Aorta (tissue), 5 donors: ENCODE measurements at places on chromosomes 3 and 15. TPM values are rescaled to one million over a fixed set of nuclear protein-coding genes. Genes with fewer than 3 reads are reported as not detected.

DNA sequence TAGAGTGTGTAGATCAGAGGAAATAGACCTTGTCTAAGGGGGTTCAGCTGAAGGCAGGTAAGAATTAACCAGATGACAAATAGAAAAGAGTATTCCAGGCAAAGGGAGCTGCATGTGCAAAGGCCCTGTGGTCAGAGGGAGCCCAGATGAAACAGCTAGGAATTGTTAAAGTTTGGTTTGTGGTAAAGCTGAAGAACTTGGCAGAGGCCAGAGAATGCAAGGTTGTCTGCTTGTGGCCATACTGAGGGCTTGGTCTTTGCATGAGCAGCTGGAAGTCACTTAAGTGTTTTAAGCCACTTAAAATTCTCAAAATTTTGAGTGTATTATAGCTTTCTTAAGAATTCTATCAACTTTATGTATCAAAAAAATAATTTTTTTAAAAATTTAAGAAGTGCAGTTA is 116.5 kb downstream of the NEK10 start:
- DNase-seq: no peak

DNA sequence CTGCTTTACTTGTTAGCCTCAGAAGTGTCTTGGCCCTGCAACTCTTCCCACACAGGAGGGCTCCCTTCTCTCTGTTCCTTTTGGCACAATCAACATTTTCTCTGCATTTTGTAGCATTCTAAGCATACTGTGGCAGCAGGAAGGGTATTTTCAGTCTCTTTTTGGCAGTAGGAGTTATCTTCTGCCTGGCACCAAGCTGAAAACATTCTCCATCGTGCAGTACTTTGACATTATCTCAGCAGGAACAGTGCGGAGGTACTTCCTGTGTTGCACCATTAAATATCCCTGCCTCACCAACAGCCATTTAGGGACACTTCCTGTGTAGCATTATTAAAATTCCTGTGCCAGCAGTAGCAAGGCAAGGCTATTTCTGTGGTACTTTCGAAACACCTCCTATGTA is 233.2 kb upstream of the SEMA6D start:
- no peak for DNase-seq

DNA sequence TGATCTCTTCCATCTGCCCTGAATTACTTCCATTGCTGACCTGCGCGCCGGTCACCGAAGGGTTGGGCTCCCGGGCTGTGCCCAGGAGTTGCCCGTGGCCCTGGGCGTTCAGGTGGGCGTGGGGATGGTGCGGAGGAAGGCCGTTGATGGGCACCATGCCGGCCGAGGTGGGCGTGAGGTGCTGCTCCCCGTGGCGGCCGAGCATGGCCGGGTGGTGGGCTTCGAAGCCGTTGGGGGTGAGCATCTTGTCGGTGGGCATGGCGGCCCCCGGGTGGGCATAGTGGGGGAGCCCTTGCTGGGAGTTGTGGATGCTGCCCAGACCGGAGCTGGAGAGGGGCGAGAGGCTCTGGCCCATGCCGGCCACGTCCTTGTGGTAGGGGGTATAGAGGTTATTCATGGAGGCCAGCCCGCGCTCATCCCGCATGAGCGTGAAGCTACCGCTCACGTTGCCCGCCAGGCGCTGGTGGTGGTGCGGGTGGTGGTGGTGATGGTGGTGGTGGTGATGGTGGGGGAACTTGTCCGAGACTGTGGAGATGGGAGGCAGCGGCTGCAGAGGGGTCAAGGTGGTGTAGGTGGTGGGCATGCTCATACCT is 1.0 kb downstream of the ONECUT1 start:
- DNase-seq: peak; percentile 75

GRCh38 chr3:66740260-66740659 is 239.4 kb upstream of the LRIG1 start:
- no peak for DNase-seq

MESP2 gene
- not detected for total RNA-seq

DNA sequence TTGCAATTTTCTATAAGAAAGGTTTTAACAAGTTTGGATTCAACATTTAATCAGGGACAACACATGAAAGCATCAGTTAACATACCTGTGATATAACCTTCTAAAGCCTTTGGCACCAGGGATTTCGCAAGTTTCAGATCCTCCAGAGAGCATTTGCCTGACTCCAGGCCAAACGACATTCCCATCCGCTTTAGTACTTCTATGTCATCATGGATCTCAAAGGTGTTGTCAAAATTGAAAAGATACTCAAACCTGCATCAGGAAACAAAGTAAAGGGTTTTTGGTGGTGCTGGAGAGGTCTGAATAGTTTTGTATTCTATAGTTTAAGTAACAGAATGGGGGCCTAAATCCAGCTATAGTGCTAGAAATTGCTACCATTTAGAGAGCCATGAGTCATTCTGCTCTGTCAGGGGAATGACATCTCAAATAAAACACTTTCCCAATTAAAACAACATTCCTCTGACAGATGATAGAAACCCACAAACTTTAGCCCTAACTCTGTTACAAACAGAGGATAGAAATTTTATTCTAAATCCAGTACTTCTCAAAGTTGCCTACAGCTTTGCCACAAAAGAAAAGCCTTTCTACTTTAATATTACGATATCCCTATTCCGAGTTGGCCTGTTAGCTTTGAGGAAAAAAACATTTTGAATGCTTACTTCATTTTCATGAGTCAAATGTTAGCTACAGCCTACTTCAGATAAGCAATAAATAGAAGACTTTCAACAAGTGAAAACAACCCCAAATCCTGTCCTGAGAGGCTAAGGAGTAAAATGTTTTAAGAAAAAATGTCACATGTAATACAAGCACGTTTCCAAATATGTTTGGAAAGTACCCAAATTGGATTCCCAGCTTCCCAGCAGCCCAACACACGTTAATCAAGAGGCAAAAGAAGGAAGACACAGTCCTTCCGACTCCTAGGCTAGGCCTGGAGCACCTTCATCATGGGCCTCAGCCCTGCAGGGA is 83.4 kb downstream of the ATP1B3 start:
- no peak for DNase-seq

DNA sequence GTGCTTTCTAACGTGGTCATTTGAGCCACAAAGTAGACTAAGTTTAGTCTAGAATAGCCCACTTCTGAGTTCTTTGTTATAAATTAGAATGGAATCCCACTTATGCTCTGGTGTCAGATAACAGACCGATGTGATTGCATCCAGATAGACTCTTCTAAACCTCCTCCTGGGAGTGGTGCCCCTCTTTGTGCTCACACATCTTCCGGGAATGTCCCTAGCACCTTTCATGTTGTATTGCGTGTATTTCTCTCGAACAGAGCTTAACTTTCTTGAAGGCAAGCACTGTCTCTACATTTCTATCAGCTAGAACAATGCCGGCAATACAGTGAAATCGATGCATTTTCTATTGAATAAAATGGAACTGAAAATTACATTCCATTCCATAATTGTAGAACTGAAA is 23.0 kb downstream of the CP start:
- no peak for DNase-seq

GOLGA6D gene
- 0.12 TPM for total RNA-seq

CASR gene
- total RNA-seq: not detected

DNA sequence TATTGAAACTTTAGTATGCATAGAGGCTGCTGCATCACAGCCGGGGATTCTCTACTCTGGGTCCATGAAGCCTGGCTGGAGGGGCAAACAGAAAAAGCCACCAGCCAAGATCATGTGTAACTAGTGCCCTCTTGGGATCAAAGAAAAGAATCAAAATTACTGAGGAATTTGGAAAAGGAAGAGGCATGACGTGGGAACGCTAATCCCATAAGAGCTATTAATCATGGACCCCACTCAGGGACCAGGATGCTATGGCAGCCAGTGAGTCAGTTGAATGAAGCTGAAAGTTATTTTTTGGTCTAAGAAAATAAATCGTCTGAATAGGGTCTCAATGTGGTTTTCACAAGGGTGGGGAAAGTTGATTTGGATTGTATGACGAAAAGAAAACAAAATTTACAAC is 1165.1 kb downstream of the ROBO2 start:
- DNase-seq: no peak

DNA sequence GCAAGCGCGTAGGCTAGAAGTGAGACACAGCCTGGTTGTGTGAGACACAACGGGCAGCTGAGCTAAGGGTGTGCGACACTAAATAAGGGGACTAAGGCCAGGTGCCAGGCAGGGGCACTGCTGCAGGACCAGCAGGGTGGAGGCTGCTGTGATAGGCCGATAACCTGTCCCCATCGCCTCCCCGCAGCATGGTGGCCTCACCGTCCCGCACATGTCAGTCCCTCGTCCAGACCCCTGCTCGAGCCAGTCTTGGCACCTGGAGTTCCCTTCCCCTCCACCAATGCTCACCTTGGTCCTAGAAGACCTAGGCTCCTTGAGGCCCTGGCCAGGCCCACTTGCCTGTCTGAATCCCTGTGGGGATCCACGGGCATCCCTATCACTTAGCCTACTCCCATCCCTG is 96.1 kb downstream of the HMG20A start:
- peak; percentile 30 for DNase-seq
